ENCODE measurements at places on chromosomes 6 and 20.

GRCh38 chr6:13421425-13422059 lies 65.9 kb downstream of the GFOD1 start:
- no peak for DNase-seq

DNA sequence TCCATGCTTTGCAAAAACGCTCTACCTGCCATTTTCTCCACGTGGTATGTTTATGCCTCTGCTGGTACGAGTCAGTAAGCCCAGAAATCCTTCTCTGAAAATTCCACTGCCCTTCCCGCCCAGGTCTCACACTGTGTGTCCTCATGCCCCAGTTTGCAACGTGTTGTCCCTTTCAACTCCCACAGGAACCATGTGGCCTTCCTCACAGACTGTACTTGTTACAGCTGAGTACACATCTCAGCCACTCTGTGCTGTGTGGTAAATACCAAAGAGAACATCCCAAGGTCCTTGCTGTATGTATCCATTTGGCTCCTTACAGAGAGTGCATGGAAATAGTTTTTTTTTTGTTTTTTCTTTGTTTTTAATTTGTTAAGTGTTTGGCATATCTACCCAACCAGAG lies 56.9 kb downstream of the RTN4IP1 start:
- DNase-seq: no peak

- DNase-seq: peak; percentile 40
Measured at GRCh38 chr6:156174031-156174890, 602.9 kb upstream of the ARID1B start.

DNA sequence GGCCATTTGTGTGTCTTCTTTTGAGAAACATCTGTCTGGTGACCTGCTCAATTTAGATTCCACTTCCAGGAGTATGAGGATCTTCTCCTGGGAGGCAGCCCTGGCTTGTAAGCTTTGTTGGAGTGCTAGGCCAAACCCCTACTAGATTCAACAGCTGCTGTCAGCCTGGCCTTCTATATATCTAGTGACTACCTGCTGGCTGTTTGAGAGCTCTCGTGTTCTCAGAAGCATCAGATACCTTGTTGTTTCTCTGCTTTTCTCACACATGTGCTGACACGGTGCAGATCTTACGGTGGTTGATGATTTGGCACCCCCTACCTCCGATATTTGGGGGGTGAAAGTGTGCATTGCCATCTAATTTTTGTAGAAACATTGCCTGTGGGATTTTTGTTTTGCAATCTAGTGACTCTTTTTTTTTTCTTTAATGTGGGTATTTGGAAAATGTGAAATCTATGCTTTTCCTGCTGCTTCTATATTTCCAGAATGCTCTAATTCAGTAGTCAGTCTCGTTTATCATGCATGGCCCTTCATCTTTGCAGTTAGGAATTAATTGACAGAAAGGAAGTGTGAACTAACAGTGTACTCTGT lies 4.7 kb downstream of the CCN2 start:
- no peak for DNase-seq

DNA sequence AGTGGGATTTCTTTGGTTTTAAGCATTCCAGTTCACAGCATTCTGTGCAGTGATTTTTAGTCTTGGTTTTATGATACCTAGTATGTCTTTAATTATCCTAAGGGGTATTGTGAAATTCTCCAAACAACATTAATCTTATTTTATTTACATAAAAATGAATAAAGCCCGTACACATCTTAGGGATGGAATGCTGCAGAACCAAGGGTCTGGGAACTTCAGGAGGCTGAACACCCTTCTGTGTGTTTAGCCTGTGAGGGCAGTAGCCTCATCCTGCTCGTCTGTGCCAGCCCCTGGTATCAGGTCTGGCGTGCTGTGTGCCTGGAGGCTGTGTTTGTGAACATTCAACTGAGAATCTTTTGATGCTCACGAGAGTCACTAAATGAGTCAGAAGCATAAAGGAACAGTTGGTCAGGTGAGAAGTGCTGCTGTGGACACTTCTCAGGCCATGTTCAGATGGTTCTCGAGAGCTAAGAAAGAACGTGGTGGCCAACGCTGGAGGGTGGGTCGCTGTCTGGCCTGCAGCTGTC lies 25.2 kb upstream of the C20orf204 start:
- DNase-seq: no peak

GRCh38 chr6:42257614-42258013 lies 40.0 kb upstream of the MRPS10 start:
- no peak for DNase-seq

- DNase-seq: no peak
Measured at GRCh38 chr20:20205141-20205861, 153.0 kb downstream of the CFAP61 start.

- DNase-seq: no peak
Measured at GRCh38 chr6:3277851-3278416, 19.2 kb downstream of the PSMG4 start.

DNA sequence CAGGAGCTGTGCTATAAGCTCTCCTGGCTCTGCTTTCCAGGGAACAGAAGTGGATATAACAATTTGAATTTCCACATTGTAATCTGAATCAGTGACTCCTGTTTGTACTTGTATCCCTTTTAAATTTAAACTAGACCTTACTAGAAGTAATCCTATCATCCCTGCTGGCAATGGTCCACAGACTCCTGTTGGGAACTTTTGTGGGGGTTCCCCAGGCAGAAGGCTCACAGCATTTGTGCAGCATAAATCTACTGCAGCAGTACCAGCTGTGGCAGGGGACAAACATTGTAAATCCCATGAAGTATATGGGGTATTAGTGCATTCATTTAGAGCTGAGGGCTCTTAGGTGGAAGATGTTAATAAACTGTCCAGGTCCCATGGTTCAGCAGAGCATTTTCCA lies 12.0 kb upstream of the PDCD2 start:
- no peak for DNase-seq

DNA sequence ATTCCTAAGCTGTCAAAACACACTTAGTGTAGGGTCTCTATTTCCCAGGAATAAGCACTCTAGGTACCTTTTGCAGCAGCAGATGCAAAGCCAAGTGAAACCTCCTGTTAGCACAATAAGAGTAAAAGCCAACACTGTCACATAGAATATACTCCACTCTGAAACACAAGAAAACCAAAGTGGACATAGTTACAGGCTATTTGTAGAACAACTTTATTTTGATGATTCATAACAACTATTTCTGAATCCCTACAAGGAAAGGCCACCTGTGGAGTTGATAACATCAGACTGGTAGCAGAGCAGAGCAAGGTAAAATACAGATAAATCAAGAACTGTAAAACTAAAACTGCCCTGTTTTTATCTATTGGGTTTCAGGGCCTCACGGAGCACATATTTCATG lies 59.7 kb downstream of the ALDH5A1 start:
- DNase-seq: no peak

DNA sequence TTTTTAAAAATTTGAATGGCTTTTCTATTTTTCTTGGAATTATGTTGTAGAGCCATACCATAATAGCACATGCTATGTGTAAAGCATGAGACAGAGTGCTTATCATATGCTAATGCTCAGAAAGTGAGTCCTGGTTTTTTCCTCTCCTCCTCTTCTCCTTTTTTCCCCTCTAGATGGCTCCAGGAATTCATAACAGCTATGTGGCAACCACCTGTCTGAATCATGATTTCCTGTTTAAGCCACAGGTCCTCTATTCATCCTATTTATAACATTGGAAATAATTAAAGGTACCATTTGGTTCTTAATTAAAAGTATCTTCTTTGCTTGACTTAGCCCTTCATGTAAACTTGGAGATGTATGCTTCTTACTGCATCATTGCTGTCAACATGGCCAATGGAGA lies 260.0 kb upstream of the MAP3K7 start:
- peak; percentile 56 for DNase-seq

GRCh38 chr6:113306552-113307145 lies 550.5 kb upstream of the MARCKS start:
- peak; percentile 21 for DNase-seq

DNA sequence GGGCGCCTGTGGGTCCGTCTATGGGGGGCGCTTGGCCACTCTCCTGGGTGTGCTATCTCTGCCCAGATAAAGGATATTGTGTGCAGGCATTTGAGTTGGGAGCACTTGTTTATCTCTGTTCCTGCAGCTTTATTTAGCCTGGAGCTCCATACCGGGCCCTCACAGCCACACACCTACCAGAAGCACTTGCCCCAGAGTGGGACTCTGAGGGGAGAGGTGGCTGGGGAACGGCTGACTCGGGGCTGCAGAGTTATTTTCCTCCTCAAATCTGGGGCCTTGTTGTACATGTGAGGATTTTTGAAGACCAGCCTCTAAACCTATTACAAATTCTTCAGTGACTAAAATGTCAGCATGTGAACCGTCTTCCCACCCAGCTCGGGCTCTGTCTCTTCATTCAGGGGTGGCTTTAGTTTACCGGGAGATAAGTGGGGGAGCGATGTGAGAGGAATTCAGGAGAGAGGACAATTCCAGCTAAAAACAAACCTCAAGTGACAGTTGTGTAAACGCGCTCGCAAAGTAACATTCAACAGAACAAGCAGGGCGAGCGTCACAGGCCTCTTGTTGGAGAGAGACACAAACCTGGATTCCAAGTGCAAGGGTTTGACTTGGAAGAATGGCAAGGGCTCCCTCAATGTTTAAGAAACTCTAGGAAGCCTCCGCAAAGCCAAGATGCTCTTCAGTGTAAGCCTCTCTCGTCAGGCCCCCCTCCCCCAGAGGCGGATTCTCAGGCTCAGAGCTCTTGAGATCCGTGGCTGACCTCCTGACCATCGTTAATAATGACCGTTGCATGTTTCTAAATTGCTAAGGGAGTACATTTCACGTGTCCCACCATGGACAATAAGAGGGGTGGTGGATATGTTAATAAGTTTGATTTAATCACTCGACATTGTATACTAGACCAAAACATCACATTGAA lies 548.9 kb downstream of the QKI start:
- DNase-seq: no peak

DNA sequence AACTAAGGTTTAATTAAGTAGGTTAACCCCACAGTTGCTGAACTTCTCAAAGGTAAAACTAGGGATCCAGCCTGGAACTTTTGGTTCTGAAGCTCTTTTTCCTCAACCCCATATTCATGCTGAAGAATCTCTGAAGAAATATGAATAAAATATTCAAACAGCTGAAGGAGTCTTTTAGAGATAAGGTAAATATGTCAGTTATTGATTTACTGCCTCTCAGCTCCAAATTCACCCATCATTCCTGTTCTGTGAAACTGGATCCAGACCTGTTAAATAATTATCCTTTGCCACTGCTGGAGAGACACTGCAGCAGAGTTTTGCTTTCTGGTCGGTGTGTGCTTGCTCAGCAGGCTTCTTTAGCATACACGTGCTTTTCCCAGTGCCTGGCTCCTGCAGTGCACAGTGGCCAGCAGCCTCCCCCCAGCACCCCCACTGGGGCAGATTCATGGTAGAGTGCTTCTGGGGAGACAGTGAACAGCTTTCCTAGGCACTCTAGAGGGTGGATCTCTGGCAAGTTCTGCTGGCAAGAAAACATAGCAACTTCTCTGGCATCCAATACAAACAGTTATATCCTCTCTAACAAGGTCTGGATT lies 62.0 kb upstream of the BCLAF1 start:
- no peak for DNase-seq

DNA sequence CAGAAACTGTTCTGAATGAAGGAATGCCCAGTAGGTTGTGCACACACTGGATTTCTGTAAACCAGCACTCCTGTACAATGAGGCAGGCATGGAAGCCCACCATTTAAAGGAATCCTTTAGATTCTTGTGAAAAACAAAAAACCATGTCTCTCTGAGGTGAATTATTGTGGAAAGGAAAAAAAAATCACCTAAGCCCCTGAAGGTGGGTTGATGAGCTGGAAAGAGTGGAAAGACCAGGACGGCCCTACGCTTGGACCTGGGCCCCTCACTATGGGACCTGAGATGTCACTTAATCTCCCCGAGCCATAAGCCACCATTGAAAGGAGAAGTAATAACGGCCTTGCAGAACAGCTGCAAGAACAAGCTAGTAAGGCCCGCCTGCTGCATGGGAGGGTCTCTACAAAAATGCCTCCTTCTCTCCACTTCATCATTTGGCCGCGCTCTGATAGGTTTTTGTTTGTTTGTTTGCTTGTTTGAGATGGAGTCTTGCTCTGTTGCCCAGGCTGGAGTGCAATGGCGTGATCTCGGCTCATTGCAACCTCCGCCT lies 68.8 kb downstream of the RAB44 start:
- DNase-seq: no peak

DNA sequence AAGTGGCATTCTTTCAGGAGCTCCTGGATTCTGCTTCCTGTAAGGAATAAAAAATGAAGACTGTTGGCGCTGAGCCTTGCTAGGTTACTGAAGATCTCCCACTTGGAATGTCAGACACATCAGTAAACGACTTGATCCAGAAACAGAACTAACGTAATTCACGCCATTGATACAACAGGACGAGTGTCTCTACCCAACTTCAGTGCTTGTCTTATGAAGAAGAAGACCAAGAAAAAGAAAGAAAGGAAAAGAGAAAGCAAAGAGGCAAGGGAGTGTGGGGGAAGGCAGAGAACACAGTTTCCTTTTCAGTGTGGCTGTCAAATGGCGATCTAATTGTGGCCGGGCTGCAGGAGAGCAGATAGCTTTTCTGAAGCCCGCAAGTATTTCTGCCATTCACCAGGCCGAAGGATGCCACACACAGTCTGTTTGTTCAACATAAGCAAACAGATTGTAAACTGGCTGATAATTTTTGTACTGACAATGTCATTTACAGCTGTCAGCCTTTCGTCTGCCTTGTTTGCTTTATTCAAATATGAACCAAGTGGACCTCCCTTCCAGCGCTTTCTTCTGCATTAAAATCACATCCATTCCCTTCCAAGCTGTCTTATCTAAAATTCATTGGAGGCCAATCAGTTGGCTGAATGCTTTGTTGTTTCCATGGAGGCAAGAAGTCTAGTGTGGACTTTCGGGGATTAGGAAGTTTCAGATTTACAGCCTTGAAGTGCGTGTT lies 180.6 kb downstream of the FOXA2 start:
- no peak for DNase-seq

Measured in foreskin keratinocyte (primary cell).